ENCODE measurements at places on chromosomes 12 and 14.

- DNase-seq, result no peak
These were observed 174.7 kb downstream of the TTC8 start for GRCh38 chr14:88999137-88999536.

DNA sequence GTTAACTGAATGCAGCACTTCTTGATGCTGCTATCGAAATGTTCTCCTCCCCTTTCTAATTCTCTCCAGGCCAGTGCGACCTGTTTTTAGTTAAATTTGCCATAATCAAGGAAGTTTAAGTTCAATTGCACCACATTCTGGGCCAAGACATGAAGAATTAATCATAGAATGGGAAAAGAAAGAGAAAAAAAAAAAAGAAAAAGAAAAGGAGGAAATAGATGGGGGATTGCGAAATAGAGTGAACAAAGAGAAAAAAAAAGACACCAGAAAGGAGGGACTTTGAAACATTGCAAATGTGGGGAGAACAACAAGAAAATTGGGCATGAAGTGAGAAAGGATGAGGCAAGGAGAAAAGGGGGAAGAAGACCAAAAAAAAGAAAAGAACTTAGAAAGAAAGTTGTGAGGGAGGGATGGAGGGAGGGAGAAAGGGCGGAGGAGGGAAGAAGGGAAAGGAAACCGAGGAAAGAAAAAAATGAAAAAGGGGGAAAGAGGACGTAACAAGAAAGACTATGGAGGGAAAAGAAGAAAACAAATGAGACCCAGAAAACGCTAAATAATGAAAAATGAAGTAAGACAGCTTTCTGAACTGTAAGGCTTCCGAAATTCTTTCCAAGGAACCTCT is 32.8 kb upstream of the TBX5 start:
- no peak for DNase-seq

DNA sequence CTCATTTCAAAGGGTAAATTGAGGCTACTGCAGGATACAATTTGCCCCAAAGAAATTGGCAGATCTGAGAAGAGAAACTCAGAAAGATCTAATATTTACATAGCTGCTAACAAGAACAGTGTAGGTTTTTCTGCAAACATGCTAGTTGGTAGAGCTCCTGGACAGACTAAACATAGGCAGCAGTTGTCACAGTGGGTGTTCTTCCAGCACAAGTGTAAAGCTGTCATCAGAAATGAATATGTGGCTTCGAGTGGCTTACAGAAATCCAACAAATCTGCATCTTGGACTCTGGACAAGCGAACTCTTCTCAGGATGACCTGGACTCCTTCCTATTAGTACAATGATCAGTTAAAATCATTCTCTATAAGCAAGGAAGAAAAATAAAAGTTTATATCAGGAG is 5.9 kb downstream of the CBX5 start:
- DNase-seq, result no peak

DNA sequence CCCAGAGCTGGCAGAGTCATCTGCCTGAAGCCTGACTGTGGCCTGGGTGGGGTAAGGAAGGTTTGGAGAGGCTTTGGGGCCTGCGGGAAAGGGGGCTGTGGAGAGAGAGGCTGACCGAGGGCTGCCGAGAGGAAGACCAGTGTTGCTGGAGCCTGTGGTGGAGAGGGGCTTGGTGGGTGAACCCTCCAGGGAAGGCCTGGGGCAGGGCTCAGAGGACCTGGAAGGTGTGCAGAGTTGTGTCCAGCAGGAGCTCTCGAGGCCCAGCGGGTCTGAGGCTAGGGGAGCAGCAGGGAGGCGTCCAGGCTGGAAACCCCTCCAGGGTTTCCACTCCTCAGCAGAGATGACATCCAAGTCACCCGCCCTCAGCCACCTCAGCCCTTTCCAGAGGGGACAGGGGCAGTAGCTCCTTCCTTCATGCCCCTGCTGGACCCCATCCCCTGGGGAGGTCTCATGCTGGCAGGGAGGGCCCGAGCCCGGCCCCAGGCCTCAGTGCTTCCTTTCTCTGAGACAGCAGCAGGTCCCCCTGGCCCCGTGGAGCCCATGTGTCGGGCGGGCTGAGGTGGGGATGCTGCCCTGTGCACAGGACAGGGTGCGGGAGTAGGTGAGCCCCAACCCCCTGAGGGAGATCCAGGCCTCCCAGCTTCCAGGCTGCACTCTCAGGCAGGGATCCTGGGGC is 8.4 kb downstream of the CEP170B start:
- DNase-seq, result no peak

DNA sequence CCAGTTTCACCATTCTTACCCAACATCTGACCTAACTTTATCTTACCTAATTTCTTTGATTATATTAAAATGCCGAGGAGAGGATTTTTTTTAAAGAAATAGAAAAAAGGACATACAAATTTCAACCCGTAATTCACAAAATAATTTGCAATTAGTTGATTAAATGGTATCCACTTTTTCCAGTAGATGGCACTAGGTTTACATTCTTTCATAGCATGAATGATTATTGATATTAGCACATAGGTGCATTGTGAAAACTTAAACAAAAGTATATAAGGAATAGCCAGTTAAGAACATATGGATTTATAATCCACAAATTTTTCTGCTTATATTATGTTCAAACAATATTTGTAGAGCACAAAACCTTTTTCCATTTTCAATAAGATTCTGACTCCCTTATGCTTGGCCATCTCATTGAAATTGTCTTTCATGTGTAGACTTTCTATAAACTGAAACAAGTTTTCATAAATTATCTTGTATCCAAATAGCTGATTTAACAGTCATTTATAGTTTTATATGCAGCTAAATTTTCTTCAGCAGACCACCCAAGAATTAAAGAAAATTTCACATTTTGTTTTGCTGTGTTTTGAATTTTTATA is 35.3 kb downstream of the MSRB3 start:
- no peak for DNase-seq

DNA sequence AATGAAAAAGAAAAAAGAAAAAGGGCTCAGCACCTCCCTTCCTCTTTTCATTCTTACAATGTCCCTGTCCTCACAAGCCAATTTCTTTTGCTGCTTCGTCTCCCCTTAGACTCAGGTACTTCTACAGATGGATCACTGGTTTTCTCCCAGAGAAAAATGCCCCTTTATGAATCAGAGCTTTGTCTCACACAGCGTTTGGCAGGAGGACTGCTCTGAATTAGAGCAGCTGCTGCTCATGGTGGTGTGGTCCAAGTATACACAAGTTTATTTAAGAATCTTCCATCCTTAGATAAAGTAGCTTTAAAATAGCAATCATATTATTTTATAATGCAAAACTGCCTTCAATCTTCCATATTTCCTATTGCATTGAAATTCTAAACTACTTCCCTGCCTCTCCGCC is 80.3 kb downstream of the SLC8A3 start:
- DNase-seq, result no peak

- no peak for DNase-seq
These were observed 151.4 kb downstream of the GXYLT1 start for GRCh38 chr12:41993283-41993682.

DNA sequence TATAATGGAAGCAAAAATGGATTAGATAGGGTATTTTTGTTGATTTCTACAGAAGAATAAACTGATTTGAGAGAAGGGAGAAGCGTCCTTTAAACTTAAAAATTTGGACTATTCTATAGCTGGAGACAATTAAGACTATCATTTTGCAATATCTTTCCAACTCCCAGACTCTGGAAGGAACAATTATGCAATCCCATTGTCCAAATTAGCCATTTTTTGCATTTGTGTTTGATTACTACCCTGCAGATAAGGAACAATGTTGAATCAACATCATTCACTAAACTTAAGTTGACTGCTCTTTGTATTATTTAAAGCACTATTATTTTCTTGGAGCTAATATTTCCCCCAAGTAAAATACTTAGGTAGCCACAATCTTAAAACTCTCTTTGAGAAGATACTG is 34.8 kb upstream of the SELPLG start:
- DNase-seq, result no peak

DNA sequence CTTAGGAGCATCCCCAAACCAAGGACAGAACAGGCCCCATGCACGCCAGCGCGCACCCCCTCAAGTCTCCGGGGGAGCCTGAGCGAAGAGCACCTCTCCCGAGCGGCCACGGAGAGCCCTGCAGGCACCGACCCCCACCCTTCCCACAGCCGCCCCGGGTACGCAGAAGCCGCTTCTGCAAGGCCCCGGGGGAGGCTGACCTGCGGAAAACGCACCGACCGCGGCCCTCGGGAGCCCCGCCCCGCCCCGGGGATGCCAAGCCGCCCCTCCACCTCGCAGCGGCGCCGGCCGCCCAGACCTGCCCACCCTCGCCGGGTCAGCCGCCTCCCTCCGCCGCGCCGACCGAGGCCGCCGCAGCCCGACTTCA is 385 bp downstream of the CAPRIN2 start:
- no peak for DNase-seq

DNA sequence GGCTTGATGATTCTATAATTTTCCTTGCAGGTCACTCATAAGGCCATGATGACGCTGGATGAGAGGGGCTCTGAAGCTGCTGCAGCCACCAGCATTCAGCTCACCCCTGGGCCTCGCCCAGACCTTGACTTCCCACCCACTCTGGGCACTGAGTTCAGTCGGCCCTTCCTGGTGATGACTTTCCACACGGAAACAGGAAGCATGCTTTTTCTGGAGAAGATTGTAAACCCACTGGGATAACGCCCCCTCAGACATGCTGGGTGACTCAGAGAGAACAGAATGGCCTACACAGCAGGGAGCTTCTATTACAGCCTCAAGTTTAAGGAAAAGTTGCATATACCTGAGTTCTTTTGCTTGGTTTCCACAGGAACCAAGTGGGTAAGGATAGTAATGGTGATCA is 34.3 kb downstream of the SERPINA3 start:
- no peak for DNase-seq

- no peak for DNase-seq
These were observed 90.3 kb downstream of the DUSP6 start for GRCh38 chr12:89261982-89262381.

DNA sequence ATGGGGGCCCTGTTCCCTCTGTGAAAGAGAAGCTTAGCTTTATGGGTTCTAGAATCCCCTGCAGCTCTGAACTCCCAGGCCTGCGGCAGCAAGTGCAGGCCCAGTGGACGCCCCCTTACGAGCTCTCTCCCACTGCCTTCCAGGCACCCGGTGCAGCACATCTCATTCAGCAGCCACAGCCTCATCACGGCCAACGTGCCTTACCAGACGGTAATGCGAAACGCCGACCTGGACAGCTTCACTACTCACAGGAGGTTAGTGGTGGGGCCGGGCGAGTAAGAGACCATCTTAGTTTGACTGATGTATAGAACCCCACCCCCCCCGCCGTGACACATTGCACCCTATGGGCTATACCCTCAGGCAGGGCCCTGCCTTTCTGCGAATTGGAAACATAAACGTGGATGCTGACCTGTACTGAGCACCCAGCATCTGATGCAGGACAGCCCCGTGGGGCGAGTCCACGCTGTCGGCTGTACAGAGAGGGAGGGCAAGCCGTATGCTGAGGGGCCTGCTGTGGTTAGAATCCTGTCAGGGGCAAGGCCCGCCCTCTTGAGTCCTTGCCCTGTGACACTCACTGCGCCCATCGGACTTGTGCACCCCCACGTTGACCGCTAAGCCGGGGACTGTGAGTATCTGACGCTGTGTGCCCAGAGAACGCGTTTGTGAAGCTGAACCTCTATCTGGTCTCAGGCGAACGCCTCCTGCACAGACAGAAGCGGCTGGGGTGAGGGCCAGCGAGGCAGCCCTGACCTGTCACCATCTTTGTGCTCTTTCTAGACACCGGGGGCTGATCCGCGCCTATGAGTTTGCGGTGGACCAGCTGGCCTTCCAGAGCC is 71.7 kb downstream of the TESC start:
- DNase-seq, result no peak

- DNase-seq, result no peak
These were observed 418 bp upstream of the MYG1 start for GRCh38 chr12:53299101-53299453.

DNA sequence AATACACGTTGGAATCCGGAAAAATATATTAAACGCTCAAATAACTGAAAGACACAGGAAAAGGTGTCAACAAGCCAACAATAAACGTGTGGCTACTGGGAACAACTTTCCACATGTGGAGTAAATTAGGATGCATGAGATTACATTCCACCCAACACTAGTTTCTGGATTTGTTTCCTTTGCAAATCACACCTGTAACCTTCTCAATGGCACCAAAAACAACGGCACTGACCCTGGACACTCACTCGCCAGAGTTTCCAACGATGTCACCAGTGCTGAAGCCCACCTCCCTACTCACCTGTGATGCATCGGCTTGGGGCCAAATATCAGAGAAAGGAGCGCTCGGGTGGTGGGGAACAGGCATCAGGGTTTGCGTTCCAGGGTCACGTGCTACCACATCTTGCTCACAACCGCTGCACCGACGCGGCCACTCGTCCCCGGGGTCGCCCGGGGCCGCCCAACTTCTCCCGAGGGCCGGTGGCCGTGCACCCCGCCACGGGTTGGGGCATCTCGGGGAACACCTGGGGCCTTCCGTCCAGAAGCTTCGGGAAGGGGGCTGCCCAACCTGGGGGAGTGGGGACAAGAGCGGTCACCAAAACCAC is 629 bp downstream of the PRDM4 start:
- no peak for DNase-seq

DNA sequence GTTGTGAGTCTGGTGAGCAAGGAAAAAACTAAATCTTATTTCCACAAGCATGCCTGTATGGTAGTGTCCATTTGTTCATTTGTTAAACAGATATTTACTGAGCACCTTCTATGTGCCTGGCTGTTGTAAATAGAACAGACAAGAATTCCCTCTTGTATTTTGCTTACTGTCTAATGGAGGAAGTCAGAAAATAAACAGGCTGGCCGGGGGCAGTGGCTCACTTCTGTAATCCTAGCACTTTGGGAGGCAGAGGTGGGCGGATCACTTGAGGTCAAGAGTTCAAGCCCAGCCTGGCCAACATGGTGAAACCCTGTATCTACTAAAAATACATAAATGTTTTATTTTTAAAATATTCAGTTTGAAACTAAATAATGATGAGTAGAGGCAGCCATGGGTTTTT is 79.3 kb downstream of the GTF2A1 start:
- no peak for DNase-seq

GRCh38 chr12:8639936-8640335 is 22.7 kb downstream of the MFAP5 start:
- DNase-seq, result no peak

- no peak for DNase-seq
These were observed 208.0 kb downstream of the SLC41A2 start for GRCh38 chr12:104750061-104750460.

DNA sequence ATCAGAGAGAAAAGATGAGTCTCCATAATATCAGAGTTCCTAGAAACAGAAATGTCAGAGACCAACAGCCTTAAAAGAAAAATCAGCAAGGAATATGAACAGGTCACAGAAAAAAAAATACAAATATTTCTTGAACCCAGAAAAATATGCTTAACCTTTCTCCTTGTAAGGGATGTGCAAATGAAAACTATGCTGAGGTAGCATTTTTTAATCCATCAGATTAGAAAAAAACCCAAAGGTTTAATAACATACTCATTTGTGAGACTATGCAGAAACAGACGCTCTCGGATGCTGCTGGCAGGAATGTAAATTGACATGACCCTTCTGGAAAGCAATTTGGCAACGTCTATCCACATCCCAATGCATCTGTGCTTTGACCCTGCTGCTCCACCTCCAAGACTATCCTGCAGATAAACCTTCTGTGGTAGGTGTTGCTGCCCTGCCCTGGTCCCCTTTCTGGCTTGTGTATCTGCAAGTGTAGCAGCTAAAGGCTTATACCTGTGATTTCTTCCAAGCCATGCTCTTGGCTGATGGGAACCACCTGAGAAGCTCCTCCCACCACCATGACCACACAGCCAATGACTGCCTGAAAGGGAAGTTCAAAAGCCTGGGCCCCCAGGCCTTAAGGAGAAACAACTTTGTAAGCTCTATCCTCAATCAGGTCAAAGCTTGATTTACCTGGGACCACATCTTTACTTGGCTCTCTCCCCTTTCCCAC is 49.4 kb downstream of the LTBP2 start:
- no peak for DNase-seq
